Lower leg skin (tissue), 4 donors: ENCODE measurements at places on chromosomes 12 and 14. TPM values are rescaled to one million over a fixed set of nuclear protein-coding genes. Genes with fewer than 3 reads are reported as not detected.

DNA sequence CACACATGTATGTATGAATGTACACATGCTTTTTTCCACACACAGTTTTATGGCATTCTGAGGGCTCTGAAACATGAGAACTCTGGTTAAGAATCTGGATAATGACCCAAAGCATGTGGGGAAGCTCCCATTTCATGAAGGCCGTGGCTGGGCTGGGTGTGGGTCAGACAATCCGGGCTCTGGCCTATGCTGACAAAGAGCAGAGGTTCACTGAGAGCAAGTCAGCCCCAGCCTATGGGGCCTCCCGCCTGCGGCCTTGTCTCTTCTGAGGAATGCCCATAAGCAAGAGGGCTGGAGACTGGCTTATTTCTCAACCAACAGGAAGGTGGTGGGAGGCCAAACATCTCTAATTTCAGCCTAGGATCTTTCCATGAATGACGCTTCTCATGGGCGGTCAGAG is 8.5 kb downstream of the MYH6 start:
- DNase-seq = no peak

DNA sequence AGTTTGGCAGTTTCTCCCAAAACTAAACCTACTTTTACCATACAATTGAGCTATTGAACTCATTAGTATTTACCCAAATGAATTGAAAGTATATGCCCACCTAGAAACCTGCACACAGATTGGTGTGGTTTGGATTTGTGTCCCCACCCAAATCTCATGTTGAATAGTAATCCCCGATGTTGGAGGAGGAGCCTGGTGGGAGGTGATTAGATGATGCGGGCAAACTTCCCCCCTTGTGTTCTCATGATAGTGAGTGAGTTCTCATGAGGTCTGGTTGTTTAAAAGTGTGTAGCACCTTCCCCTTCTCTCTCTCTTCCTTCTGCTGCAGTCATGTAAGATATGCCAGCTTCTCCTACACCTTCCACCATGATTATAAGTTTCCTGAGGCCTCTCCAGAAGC is 4.0 kb upstream of the KRT6C start:
- no peak for DNase-seq

DNA sequence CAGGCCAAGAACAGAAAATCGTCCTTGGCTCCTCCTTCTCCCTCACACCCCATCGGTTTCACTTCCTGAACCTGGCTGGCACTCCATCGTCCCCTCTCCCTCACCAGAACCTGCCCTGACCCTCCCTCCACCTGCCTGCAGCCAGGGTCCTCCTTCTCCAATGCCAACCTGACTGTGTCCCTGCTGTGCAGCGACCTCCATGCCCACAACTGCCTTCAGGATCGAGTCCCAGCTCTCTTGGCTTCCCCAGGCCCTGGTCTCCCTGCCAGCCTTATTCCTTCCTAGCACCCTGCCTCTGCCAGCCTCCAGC is 19.8 kb downstream of the HVCN1 start:
- DNase-seq = no peak

- DNase-seq = no peak
These were observed 20.7 kb downstream of the SLC7A7 start for GRCh38 chr14:22794551-22794951.

GRCh38 chr14:34970665-34971064 is 12.1 kb upstream of the SRP54 start:
- DNase-seq = no peak

Gene EPYC
- total RNA-seq = not detected
